ENCODE measurements at places on chromosomes 11 and 22. TPM values are rescaled to one million over a fixed set of nuclear protein-coding genes. Genes with fewer than 3 reads are reported as not detected.
A peak's percentile ranks its signal among the peaks of the same experiment; 100 is the strongest.

GRCh38 chr22:39152024-39152510 is 413 bp downstream of the CBX7 start:
- DNase-seq: no peak

GRCh38 chr11:66002648-66003225 is 434 bp downstream of the BANF1 start:
- peak; percentile 69 for DNase-seq

TFIP11 gene
- total RNA-seq: 33.6 TPM

GRCh38 chr22:50283821-50284220 is 13.6 kb upstream of the MAPK11 start:
- DNase-seq: no peak

DNA sequence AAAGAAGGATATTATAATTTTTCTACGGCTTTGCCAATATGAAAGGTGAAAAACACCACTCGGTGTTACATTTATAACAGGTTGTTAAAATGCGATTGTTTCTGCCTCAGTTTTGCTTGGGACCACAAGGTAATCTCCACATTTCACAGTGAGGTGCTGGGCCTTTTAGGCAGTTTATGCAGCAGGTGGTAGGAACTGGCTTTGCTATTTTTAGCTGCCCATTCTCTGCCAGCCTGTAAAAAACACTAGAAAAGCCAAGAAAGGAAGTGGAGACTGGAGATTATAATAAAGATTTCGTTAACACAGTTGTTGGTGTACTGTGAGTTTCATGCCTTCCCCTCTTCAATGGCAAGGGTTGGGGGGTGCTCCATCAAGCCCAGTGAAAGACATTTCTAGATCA is 8.0 kb upstream of the MRPL16 start:
- DNase-seq: no peak

DNA sequence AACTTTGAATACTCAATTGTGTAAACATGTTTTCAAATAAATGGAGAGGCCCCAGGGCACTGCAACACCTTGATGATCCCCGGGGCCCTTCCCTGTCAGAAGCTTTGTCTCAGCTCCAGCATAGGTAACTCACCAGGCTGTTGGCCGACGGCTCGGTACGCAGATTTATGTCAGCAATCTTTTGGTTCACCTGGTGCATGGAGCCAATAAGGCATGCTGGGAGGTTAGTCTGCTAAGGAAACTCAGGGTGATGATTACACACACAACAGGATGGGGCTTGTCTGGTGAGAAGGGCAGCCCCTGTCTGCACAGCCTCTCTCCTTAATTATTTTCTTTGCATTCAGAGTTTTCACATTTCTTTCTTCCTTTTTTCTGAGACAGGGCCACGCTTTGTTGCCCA is 10.8 kb downstream of the FAM227A start:
- DNase-seq: no peak

MPZL2 gene
- 40.3 TPM for total RNA-seq

DNA sequence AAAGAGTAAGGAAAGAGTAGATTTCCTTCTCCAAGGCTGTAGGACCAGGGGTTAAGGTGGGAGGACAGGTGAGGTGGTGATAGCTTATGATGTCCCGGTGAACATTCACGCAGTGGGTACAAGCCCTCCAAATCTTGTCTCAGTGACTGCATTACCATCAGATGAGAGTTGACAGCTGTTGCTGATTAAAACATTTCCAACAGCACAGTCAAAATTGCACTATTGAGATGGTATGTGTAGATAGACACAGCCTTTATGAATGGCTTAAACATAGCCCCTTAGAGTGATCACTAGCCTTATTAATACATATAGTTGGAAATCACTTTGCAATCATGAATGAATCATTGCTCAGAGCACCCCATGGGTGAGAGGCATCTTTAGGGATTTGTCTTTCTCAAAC is 7.3 kb downstream of the NELL1 start:
- DNase-seq: no peak

GRCh38 chr11:12800032-12800671 is 125.9 kb downstream of the TEAD1 start:
- DNase-seq: peak; percentile 43

GRCh38 chr11:80727315-80727714 is 1286.5 kb upstream of the TENM4 start:
- DNase-seq: no peak

DNA sequence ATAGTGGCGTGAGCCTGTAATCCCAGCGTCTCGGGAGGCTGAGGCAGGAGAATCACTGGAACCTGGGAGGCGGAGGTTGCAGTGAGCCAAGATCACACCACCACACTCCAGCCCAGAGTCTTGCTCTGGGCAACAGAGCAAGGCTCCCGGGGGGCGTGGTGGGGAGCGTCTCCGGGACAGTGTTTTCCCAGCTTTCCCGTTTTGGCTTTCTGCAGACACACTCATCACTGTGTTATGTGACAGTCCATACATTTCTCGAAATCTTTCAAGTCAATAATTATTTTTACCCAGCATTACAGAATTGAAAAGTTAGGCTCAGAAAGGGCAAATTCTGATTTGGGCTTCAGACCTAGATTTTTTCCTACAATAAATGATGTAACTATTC is 31.7 kb downstream of the NEAT1 start:
- DNase-seq: no peak

DNA sequence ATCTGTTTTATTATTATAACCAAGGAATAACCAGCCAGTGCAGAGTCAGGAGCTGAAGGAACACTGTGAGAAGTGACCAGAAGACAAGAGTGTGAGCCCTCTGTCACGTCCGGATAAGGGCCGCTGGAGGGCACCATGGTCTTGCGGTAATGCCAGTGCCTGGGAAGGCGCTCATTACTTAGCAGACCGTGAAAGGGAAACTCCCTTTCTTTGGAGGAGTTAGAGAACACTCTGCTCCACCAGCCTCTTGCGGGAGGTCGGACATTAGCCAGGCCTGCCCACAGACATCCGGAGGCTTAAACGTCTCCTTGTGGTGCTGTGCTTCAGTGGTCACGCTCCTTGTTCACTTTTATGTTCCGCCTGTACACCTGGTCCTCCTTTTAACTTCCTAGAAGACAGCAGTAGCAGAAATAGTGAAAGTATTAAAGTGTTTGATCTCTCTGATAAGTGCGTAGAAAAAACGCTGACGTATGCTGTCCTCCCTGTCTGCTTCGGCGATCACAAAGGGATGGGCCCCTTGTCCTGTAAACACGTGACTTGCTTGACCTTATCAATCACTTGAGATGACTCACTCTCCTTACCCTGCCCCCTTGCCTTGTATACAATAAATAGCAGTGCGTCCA is 120.6 kb upstream of the LMO1 start:
- DNase-seq: peak; percentile 96

GAB4 gene
- total RNA-seq: not detected

DNA sequence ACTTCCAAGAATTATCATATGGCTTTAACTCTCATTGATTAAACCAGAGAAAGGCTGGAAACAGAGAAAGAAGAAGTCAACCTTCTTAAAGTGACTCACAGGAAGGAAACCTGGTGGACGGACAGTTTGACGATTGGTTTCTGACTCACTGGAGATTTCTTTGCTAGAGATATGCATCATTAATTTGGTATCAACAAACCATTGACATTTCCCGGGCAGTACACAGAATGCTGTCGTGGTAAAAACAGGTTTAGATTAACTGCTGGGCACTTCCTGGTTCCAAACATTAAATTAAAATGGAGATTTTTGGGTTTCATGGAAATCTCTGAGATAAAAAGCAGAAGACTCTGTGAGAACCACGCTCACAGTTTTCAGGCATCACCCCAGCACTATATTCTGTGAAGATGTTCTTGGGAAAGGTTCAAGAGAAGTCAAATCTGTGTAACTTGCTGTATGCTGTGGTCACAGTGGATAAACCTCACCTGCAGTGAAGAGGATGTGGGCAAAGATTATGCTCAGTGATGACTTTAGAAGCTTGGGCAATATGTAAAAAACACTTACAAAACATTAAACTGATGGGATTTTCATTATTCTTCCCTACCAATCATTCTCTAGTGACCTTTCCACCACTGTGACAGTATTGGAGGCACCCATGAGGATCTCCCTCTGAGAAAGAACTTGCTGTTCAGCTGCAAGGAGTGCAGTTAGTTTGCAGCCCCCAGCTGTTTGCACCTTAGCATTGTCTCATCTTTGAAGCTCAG is 61.1 kb upstream of the CD44 start:
- no peak for DNase-seq

- DNase-seq: no peak
Measured at GRCh38 chr11:3854660-3854976, 846 bp upstream of the STIM1 start.

GRCh38 chr22:44821741-44822475 is 69.5 kb downstream of the ARHGAP8 start:
- no peak for DNase-seq

Measured in thyroid gland (tissue), 4 donors.